ENCODE measurements at places on chromosomes 13 and 19.

DNA sequence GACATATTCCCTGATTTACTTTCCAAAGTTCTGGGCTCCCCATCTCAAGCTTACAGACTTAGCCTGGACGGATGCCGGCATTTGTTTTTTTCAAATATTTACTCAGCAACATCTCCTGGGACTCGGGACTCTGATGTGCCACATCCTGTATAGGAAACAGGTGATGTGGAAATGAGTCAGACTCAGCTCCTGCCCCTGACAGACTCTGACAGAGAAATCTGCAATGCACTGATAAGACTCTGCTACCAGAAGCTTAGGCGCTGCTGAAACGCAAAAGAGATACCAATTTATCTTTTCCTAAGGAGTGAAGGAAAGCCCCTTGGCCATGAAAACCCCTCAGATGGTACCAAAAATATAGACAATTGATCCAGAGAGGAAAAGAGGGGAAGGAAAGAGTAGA is 16.2 kb downstream of the LAIR2 start:
- DNase-seq = no peak

DNA sequence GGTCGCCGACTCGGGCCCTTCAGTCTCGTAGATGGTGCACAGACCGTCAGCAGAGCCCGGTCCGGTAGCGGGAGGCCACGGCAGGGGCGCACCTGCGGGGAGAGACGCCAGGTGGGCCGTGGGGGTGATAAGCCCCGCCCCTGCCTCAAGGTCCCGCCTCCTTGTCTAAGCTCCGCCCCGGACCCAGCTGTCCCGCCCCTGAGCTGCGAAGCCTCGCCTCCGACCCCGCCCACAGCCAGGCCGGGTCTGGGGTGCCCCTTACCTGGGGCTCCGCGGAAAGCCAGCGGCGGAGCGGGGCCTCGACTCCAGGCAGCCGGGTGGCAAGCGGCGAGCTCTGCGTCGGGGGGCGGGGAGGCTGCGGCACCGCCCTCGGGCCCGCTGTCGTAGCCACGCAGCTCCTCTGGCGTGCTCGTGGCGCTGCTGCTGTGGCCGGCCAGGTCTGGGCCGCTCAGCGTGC is 4.7 kb downstream of the PRR36 start:
- peak; percentile 49 for DNase-seq

DNA sequence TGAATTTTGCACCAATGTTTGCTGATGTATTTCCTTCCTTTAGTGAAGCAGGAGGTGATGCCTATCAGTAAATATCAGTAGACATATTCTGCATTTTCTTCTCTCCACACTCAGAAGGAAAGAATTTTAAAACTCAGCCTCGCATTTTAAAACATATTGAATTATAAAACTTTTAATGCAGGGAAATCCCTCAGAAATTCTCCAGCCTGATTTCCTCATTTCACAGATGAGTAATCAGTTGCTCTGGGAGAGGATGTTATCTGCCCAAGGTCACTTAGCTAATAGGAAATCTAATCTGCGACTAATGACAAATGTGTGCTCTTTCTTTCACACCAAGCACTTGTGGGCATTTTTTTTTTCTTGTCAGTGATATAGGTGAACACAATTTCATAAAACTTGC is 320.6 kb downstream of the ITGBL1 start:
- no peak for DNase-seq

DNA sequence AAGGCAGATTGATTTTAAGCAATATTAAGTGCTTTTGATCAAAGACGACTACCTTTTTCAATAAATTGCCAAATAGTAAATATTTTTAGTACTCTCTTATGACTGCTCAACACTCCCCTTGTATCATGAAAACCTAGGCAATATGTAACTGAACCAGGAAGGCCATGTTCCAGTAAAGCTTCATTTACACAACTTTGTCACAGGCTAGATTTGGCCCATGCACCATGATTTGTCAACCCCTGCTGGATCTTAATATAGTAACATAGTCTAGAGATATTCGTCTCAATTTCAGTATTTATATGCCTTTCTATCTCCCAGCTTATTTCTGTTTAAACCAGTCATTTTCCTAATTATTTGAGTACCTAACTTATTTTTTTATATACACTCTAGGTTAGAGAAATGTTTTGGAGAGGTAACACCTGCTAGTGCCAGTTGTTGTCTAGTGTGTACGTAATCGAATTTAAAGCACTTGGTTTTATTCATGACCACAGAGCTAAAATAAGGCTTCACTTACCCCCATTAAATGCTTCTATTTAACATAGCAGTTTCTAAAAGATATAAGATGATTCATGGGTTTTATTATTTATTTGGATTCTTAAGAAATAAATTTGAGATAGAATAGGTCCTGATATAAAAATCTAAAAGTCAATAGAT is 21.0 kb downstream of the TPP2 start:
- DNase-seq = no peak

DNA sequence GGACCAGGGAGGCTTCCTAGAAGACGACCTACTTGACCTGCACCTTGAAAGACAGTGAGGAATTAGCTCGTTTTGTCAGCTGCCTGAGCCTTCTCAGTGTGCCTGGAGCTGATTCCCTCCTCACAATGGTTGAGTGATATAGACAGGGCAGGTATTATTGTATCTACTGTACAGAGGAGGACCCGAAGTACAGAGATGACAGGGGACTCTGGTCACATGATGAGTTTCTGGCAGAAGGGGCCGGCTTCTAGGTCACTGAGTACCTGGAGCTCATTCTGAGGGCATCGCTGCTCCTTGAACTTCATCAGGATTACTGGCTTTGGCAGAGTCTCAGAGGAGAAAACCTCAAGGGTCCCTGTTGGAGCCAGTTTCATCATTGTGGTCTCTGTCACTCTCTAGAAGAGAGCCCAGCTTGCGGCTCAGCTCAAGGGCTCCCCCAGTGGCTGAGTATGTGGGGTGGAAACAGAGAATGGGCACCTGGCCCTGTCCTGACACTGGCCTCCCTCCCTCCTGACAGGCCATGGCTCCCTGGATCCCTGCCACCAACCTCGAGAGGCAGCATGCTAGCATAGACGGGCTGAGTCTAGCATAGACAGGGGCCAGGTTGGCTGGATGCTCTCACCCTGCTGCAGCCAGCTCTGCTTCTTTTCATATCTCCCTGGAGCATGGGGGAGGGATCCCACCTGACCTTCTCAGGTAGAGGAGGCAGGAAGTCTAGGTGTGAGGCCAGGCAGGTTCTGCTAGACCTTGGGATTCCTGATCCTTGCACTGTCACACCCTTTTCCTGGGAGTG is 38.7 kb downstream of the NFIX start:
- peak; percentile 94 for DNase-seq

- no peak for DNase-seq
Measured at GRCh38 chr13:23069566-23069965, 111.2 kb upstream of the SGCG start.

- no peak for DNase-seq
Measured at GRCh38 chr13:104979281-104980030, 1556.0 kb downstream of the EFNB2 start.

- peak; percentile 72 for DNase-seq
Measured at GRCh38 chr13:26929971-26930730, 169.6 kb upstream of the GPR12 start.

DNA sequence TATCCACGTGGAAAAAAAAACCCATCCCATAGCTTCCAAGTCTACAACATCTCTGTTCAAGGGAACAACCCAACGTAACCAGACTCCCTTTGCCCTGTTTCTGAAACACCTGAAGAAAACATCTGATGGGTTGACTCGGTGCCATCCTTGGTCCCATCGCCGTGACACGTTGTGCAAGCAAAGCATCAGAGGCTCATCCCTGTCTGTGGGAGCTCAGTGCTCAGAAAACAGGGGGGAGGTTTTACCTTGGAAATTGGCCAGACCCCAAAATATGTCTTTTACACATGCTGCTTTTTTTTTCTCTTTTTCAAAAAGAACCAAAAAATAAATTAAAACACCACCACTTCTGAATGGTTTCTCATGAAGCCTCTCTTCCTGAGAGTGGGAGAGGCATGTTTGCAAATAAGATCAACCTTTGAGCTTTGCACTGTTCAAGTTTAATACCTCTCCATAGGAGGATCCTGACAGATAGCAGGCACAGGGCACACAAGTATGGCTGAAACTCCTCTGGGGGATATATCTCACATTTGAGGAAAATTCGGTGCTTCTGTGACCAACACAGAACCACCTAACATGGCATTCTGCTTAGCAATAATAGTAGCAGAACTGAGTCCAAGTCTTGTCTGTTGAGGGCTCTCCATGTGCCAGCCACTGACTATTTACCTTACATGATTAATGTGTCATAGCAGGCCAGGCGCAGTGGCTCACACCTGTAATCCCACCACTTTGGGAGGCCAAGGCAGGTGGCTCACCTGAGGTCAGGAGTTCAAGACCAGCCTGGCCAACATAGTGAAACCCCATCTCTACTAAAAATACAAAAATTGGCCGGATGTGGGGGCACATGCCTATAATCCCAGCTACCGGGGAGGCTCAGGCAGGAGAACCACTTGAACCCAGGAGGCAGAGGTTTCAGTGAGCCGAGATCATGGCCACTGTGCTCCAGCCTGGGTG is 7.0 kb upstream of the PVR start:
- no peak for DNase-seq

DNA sequence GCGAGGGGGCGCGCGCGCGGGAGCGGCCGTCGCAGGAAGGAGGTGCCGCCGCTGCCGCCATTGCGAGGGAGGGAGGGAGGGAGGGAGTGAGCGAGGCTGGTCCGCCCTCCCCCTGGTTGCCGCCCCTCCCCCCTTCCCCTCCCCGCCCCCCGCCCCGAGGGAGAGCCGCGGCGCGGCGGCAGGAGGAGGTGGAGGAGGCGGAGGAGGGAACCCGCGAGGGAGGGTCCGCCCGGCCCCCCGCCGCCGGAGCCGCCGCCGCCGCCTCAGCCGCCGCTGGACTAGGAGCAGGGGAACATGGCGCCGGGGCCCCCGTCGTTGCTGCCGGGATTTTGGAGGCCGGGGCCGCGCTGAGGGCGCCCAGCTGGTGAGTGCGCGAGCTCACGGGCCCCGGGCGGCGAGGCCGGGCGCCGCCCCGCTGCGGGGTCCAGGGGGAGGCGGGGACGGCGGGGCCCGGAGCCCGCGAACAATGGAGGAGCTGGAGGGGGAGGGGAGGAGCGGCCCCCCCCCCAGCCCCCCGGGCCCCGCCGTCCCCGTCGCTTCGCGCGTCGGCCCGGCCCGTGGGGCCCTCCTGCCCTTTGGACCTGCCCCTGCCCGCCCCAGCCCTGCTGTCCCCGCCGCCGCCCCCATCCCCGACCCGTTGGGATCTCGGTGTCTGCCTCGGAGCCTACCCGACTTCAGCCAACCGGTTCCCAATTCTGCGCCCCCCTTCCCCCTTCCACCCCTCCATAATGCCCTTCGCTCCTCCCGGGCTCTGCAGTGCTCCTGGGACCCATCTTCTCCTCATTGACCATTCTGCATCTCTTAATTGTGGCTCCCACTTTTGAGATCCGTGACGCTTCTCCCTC is at the start of gene ARHGAP35:
ARHGAP35 (plus strand) TSS at position 152 of the 845 bp plus-strand sequence. CDS start 57,679 bp downstream, outside the sequence.
- DNase-seq = no peak

Measured in psoas muscle (tissue), 8 donors.